ENCODE measurements at places on chromosomes 3 and 15. TPM values are rescaled to one million over a fixed set of nuclear protein-coding genes. Genes with fewer than 3 reads are reported as not detected.

DNA sequence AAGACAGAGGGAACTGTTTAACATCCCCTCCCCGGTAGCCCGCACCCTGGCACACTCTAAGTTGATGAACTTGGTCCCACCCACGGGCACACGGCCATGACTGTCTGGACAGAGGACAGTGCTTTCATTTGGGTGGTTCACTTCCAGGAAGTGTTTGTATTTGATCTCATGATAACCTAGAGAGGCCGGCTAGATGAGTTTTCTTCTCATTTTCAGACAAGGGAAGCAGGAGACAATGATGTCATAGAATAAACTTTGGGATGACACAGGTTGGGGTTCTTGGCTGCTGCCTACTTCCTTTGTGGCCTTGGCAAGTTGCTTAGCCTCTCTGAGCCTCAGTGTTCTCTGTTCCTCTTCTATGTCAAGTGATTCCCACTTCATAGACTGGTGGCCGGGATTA lies 16.1 kb upstream of the LYSMD4 start:
- DNase-seq: no peak
- no peaks in the 10 kb centered on the region for H3K4me1 ChIP-seq
- no peak overlapping the region for H3K4me3 ChIP-seq
- no peaks in the 10 kb centered on the region for H3K27me3 ChIP-seq
- H3K27ac ChIP-seq: no peak overlapping the region
- H3K36me3 ChIP-seq: no peaks in the 10 kb centered on the region

DNA sequence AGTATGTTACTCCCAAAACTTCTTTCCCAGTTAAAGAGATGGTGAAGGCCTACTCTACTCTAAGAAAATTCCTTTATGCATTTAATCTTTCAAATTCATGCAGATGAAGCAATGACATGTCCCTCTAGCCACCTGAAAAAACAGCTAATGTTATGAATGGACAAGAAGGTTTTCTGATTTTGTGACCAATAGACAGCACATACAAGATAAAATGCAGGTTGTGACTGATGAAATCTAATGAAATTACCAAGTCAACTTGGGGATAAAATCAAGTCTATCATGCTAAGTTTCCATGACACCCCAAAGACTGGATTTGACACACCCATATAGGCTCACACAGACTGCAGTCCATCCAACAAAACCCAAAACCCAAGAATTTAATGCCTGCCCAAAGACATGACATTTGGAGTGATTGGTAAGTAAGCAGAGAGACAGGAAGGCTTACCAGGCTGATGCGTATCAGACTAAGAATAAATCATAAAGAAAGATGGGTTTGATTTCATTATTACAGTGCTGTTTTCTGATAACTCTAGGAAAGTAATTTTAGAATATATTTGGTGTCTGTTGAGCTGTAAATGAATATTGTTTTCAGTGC lies 26.4 kb downstream of the CD47 start:
- H3K4me1 ChIP-seq: peaks cover 35% of the 10 kb centered on the region
- H3K36me3 ChIP-seq: peaks cover 40% of the 10 kb centered on the region
- H3K27ac ChIP-seq: no peak overlapping the region
- H3K27me3 ChIP-seq: no peaks in the 10 kb centered on the region
- no peak overlapping the region for H3K4me3 ChIP-seq

DNA sequence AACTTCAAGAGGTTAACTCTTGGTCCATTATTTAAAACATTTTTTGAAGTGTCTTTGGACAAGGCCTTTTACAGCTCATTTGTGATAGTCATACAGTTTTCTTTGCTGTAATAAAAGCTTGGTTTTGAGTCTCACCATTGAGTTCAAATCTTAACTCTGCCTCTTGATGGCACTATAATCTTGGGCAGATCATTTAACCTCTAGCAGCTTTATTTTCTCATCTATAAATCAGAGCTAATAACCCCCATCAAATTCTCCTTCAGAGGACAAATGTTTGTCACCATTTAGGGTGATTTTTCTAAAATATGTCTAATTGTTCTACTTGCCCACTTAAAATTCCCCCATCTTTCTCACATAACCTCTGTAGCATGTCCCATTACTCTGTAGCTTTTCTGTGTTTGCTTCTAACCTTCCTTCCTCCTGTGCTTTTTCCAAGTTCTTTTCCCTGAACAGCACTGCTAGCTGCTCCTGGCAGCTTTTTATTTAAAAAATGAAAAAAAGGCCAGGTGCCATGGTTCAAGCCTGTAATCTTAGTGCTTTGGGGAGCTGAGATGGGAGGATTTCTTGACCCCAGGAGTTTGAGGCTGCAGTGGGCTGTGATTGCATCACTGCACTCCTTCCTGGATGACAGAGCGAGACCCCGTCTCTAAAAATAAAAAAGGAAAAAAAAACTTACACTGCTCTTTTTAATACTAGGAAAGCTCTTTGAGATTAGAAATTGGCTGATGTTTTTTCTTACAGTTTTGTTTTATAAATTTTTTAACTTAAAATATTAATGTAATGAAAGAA lies 28.5 kb downstream of the UBE2E1 start:
- H3K4me3 ChIP-seq: no peak overlapping the region
- peaks cover 56% of the 10 kb centered on the region for H3K4me1 ChIP-seq
- no peaks in the 10 kb centered on the region for H3K36me3 ChIP-seq
- DNase-seq: no peak
- H3K27me3 ChIP-seq: no peaks in the 10 kb centered on the region

DNA sequence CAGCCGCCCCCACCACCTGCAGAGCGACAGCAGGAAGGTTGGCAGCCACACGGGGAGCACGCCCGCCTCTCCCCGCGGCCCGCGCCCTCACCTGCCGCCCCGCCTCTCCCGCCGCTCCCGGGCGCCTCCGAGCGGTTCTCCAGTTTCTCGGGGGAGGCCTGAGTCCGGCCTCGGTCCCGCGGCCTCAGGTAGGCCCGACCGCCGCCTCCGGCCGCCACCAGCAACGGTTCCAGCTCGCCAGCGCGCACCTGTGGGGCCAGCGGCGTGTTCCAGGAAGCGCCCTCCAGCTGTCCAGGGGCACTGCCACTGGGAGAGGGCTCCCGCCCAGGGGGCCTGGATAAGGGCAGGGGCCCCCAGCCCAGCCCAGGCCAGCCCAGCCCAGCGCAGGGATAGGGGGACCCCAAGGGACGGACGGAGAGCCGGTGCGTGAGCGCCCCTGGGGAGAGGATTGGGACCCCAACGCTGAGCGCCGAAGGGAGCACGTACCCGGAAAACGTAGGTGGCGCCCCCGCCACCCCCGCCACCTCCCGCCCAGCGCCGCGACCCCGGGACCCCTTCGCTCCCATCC lies 2.2 kb downstream of the LTK start:
- no peak overlapping the region for H3K4me3 ChIP-seq
- no peak overlapping the region for H3K27ac ChIP-seq
- H3K27me3 ChIP-seq: peaks cover 44% of the 10 kb centered on the region
- H3K36me3 ChIP-seq: no peaks in the 10 kb centered on the region

DNA sequence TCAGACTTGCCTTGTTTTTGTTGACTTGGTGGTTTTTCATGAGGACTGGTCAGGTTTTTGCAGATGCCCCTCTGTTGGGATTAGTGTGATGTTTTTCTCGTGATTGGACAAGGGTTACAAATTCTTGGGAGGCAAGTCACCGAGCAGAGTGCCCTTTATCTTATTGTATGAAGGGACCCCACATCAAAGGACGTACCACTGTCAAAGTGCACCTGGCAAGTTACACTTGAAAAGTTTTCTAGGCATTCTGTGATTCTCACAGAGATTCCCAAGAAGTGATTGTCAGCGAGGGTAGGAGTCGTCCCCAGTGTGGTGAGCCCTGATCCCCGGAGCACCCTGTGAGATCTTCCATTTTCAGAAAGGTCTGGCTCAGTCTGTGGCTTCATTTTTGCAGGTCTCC lies 110.1 kb downstream of the POLR2M start:
- H3K36me3 ChIP-seq: no peaks in the 10 kb centered on the region
- H3K4me1 ChIP-seq: no peaks in the 10 kb centered on the region
- H3K27me3 ChIP-seq: no peaks in the 10 kb centered on the region
- H3K27ac ChIP-seq: no peak overlapping the region

DNA sequence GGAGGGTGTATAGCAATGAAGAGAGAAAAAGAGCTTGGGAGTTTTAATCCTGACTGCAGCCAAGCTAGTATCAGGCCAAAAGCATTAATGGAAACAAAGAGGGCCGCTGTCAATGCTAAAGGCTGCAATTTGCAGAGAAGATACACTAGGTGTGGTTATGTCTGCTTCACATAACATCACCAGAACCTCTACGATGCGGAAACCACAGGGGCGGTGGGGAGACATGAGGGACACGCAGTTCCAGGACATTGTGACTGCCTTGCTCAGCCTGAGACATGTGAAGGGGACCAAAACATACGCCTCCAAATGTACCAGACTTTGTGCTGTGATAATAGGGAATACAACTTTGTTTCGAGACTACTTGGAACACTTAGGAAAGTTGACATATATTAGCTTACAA lies 88.4 kb downstream of the APBA2 start:
- no peaks in the 10 kb centered on the region for H3K36me3 ChIP-seq
- H3K4me3 ChIP-seq: no peak overlapping the region
- no peak overlapping the region for H3K27ac ChIP-seq
- DNase-seq: no peak

DNA sequence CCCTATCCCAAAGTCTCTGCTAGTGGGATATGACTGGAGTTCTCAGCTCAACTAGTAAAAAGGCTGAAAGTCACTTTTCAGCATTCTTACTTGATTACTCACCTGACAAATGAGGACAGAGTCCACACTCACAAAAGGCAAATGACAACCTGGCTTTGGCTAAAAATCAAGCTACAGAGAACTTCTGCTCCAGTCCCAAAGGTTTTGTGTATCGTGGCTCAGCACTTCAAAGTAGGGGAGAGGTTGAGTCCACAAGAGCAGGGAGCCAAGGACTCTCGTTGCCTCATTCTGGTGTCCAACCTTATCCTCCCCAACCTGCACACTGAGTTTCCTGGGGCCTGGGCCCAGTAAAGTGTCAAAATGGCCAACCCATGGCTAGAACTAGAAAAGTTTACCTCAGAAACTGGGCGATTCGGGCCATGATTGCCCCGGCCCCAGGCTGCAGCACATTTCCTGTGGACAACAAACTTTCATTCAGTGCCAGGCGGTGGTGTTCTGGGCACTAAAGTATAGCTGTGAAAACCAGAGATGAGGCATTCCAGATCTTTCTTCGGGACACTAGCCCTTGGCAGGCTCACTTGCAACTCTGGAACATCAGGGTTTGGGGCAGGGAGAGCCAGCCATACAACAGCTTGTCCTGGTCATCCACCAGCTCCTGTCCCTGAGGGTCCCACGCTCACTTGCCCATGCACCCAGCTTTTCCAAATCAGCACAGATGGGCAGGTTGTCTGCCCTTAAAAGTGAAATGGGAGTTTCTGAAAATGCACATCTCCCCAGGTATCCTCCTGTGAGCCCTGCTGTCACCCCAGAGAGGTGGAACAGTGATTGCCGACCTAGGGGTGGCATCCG lies 3.1 kb downstream of the ACAA1 start:
- DNase-seq: no peak
- peaks cover 54% of the 10 kb centered on the region for H3K36me3 ChIP-seq
- H3K4me1 ChIP-seq: peaks cover 25% of the 10 kb centered on the region
- H3K4me3 ChIP-seq: no peak overlapping the region
- no peaks in the 10 kb centered on the region for H3K27me3 ChIP-seq
- H3K27ac ChIP-seq: peak overlapping the region; percentile 57

GRCh38 chr3:48034000-48034516 lies 17.8 kb upstream of the MAP4 start:
- peaks cover 31% of the 10 kb centered on the region for H3K4me1 ChIP-seq
- H3K4me3 ChIP-seq: no peak overlapping the region
- no peaks in the 10 kb centered on the region for H3K27me3 ChIP-seq
- H3K27ac ChIP-seq: no peak overlapping the region
- no peak for DNase-seq
- H3K36me3 ChIP-seq: no peaks in the 10 kb centered on the region

GRCh38 chr15:55353025-55353424 lies 34.0 kb downstream of the PIGB start:
- no peaks in the 10 kb centered on the region for H3K4me1 ChIP-seq
- H3K27ac ChIP-seq: no peak overlapping the region
- DNase-seq: no peak
- no peaks in the 10 kb centered on the region for H3K27me3 ChIP-seq
- H3K4me3 ChIP-seq: no peak overlapping the region

GRCh38 chr3:36695769-36696137 lies 68.6 kb downstream of the DCLK3 start:
- H3K4me3 ChIP-seq: no peak overlapping the region
- H3K27me3 ChIP-seq: no peaks in the 10 kb centered on the region
- no peak overlapping the region for H3K27ac ChIP-seq
- H3K36me3 ChIP-seq: no peaks in the 10 kb centered on the region

- peaks cover 5% of the 10 kb centered on the region for H3K27me3 ChIP-seq
- DNase-seq: no peak
- H3K4me1 ChIP-seq: no peaks in the 10 kb centered on the region
- H3K4me3 ChIP-seq: no peak overlapping the region
- no peak overlapping the region for H3K27ac ChIP-seq
- no peaks in the 10 kb centered on the region for H3K36me3 ChIP-seq
Observed at GRCh38 chr3:123385981-123386380, 62.9 kb downstream of the ADCY5 start.

DNA sequence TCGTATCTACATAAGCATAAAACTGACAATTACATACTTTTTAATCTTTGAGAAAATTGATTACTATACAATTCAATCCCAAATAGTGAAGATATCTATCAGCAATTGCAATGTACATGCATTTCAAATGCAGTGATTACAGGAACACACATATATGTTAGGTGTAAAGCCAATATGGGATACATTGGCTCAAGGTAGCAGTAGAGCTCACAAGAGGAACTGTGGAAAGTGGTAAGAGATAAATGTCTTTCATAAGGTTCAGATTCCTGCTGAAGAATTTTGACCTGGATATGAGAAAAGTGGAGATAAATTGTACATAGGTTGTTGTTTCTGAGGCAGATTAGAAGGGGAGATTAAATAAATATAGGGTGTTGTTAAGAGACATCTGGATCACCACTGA lies 1280.5 kb downstream of the OTOL1 start:
- no peak for DNase-seq
- H3K4me3 ChIP-seq: no peak overlapping the region
- no peaks in the 10 kb centered on the region for H3K36me3 ChIP-seq
- H3K27ac ChIP-seq: no peak overlapping the region

DNA sequence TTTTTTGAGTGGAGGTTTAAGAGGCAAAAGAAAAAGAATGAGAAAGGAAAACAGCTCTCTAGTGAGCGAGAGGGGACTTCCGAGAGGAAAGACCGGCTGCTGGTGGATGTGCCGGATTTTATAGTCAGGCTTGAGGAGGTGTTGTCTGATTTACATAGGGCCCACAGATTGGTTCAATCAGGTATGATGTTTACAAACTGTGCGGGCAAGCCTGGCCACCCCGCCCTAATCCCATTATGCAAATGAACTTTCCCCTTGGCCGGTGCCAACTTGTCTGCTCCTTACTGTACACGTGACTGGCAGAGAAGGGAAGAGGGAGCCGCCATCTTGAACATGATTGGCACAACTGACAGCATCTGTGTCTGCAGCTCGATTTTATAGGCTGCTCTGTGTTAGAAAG lies 44.7 kb downstream of the FAM43A start:
- no peaks in the 10 kb centered on the region for H3K4me1 ChIP-seq
- H3K36me3 ChIP-seq: no peaks in the 10 kb centered on the region
- no peak overlapping the region for H3K27ac ChIP-seq

GRCh38 chr15:100890051-100890720 lies 10.6 kb downstream of the ALDH1A3 start:
- H3K36me3 ChIP-seq: no peaks in the 10 kb centered on the region
- peaks cover 94% of the 10 kb centered on the region for H3K27me3 ChIP-seq
- H3K27ac ChIP-seq: no peak overlapping the region
- no peak for DNase-seq
- no peaks in the 10 kb centered on the region for H3K4me1 ChIP-seq

The GLCE gene
- 18.2 TPM for total RNA-seq

The PLA2G4B gene
- total RNA-seq: 9.2 TPM

The SLC2A2 gene
- not detected for total RNA-seq

The TASOR gene
- 70.1 TPM for total RNA-seq

The B3GNT5 gene
- 45.2 TPM for total RNA-seq

Data from left lung (tissue), 14 donors.